ENCODE measurements at places on chromosomes 3 and 15.
A peak's percentile ranks its signal among the peaks of the same experiment; 100 is the strongest.

DNA sequence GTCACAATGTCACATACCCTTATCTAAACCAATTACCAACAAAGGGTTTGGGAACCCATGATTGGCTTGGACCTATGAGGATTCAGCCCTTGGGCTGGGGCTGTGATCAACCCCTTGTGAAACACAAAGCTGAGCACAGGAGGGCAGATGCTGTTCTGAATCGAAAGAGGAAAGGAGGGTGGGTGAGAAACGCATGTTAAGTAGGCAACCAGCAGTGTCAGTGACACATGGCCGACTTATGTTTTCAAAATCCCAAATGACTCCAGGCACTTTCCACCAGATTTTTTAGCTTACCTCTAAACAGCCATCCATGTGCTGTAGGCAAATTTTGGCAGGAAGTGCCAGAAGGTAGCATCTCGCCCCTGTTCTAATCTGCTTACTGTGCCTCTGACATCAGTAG, 34.1 kb upstream of the KLHL25 start:
- DNase-seq, result no peak
- H3K4me3 ChIP-seq, result no peak overlapping the region
- no peaks in the 10 kb centered on the region for H3K36me3 ChIP-seq
- H3K4me1 ChIP-seq, result no peaks in the 10 kb centered on the region

- no peak overlapping the region for H3K4me3 ChIP-seq
- H3K4me1 ChIP-seq, result peaks cover 9% of the 10 kb centered on the region
- H3K36me3 ChIP-seq, result no peaks in the 10 kb centered on the region
- no peak overlapping the region for H3K27ac ChIP-seq
These were observed 660.1 kb upstream of the CFAP20DC start for GRCh38 chr3:59709702-59710553.

DNA sequence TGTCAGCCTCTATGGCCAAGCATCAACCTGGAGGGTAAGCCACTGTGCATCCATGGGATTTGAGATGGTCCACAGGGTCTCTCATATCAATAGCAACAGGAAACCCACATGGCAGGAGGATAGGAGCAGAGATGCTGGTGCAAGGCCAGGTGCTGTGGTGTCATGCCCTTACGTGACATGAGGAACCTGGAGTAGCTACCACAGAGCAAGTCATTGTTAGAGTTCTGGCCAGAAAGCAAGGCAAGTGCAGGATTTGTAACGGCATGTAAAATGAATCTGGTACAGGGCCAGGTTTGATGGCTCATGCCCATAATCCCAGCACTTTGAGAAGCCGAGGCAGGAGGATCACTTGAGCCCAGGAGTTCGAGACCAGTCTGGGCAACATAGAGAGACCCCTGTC, 14.8 kb upstream of the ZNF774 start:
- H3K27ac ChIP-seq, result no peak overlapping the region
- DNase-seq, result no peak
- H3K4me3 ChIP-seq, result no peak overlapping the region

DNA sequence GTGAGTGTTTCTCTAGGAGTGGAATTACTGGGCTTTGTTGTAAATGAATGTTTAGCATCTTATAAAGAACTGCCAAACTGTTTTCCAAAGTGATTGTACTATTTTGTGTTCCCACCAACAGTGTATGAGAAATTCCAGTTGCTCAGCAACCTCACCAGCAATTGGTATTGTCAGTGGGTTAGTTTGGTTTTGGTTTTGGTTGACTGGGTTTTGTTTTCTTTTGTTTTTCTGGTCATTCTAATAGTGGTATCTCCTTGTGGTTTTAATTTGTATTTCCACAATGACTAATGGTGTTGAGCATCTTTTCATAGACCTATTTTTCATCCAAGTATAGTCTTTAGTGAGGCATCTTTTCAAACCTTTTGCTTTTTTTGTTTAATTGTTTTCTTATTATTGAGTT, 27.1 kb downstream of the FILIP1L start:
- H3K27me3 ChIP-seq, result no peaks in the 10 kb centered on the region
- H3K4me3 ChIP-seq, result no peak overlapping the region
- no peaks in the 10 kb centered on the region for H3K4me1 ChIP-seq
- no peak for DNase-seq
- no peaks in the 10 kb centered on the region for H3K36me3 ChIP-seq

- DNase-seq, result no peak
- no peak overlapping the region for H3K4me3 ChIP-seq
- no peaks in the 10 kb centered on the region for H3K36me3 ChIP-seq
- no peaks in the 10 kb centered on the region for H3K27me3 ChIP-seq
- no peak overlapping the region for H3K27ac ChIP-seq
These were observed 56.1 kb downstream of the PCSK6 start for GRCh38 chr15:101433396-101433795.

DNA sequence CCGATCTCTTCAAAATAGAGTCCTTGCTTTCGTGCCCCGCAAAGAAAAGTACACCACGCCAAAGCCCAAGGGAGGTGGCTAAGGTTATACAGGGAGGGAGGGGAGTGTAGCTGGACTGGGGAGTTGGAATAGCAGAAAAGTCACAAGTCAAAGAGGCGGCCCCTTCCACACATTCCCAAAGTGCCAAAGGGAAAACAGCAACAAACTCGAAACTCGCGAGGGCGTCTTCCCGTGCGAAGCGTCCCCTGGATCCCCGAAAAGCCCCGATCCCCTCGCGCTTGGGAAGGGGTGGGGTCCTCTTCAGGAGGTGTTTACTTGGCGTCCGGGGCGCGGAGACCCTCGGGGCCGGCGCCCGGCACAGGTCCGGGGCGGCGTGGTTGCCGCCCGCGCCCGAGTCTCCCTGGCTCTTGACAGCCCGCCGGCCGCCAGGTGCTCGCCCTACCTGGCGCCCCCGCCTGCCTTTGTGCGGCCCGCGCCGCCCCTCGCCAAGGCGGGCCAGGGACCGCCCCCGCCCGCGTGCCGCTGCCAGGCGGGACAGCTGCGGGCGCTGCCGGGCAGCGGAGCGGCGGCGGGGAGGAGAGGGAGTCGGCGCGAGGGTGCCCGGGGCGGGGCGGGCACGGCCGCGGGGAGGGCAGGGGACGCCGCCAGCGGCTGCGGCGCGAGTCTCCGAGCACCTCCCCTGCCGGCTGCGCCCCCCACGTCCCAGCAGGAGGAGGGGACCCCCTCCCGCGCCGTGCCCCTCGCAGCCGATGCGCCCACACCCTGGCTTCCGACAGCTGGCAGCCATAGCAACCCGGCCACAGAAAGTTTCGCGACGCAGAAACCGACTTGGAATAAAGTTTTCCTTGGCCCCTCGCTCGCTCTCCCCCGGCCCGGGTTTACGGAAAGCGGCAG, 966 bp downstream of the MYO1E start:
- peaks cover 12% of the 10 kb centered on the region for H3K4me1 ChIP-seq
- H3K4me3 ChIP-seq, result peak overlapping the region; percentile 51
- no peak for DNase-seq
- H3K27me3 ChIP-seq, result peaks cover 10% of the 10 kb centered on the region

- no peak overlapping the region for H3K27ac ChIP-seq
- DNase-seq, result no peak
- no peaks in the 10 kb centered on the region for H3K27me3 ChIP-seq
- peaks cover 34% of the 10 kb centered on the region for H3K36me3 ChIP-seq
- H3K4me3 ChIP-seq, result no peak overlapping the region
These were observed 4.9 kb downstream of the OGG1 start for GRCh38 chr3:9754678-9755077.

DNA sequence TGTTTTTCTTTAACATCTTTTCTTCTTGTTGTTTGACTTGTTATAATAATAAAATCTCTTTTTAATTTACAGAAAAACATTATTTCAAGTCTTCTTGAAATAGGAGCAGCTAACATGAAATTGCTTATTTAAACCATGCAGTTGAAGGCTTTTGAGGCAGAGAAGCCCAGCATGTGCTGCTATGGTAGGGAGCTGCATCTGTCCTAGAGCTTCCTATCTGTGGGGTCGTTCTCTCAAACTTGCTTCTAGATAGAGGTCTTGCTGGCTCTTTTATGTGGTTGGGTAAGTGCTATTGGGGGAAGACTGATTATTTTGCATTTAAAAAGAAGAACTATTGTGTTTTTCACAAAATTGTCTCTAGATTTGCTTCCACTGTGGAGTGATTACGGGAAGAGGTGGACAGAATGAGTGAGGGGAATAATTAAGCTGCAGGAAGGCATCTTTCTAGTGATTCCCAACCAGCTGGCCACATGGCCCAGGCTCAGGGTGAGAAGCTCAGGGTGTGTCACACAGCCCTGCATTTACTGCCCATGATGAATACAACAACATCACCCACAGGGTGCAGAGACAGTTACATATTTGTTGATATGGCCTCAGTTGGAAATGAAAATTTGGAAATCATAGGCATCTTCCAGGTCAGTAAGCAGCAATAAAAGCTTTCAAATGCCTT, 98.7 kb downstream of the CHST2 start:
- H3K36me3 ChIP-seq, result no peaks in the 10 kb centered on the region
- H3K27ac ChIP-seq, result no peak overlapping the region
- H3K27me3 ChIP-seq, result no peaks in the 10 kb centered on the region
- H3K4me3 ChIP-seq, result no peak overlapping the region

DNA sequence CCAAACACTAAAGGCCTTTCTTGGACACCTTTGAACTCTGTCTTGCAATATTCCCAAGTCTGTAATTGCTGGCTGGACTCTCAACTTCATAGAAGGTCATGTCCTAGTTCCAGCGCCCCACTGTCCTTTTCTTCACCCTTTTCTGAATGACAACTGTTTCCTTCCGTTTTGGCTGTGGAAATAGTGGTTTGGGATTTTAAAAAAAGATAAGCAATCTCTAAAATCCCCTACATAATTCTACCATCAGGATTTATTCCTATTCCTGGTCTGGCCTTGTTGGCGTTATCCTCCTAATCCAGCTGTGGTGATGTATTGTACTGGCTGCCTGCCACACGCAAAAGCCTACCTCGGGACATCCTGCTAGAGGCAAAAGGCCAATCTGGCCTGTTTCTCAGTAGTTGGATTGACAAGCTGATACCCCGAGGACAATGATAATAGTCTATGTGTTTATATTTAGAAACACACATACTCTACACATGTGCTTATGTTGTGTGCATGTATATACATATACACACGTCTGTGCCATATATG, 440.3 kb upstream of the DPH6 start:
- H3K4me3 ChIP-seq, result no peak overlapping the region
- H3K27ac ChIP-seq, result no peak overlapping the region

DNA sequence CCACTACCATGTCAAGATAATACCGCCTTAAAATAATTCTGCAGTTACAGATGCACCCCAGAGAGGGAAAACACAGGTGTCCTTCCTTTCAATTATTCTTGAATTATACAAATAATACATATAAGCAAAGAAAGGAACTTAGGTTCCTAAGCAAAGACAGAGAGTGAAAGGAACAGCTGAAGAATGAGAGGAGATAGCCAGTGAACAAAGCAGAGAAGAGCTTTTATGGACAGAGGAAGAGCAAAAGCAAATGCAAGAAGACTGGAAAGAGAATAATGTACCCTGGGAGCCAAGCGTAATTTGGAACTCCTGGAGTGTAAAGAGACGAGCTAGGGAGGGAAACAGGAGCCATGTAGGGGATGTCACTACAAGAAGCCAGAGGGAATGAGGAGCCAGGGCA, 21.7 kb downstream of the GPR176 start:
- no peaks in the 10 kb centered on the region for H3K27me3 ChIP-seq
- DNase-seq, result no peak
- no peaks in the 10 kb centered on the region for H3K36me3 ChIP-seq
- H3K4me1 ChIP-seq, result no peaks in the 10 kb centered on the region
- no peak overlapping the region for H3K4me3 ChIP-seq

DNA sequence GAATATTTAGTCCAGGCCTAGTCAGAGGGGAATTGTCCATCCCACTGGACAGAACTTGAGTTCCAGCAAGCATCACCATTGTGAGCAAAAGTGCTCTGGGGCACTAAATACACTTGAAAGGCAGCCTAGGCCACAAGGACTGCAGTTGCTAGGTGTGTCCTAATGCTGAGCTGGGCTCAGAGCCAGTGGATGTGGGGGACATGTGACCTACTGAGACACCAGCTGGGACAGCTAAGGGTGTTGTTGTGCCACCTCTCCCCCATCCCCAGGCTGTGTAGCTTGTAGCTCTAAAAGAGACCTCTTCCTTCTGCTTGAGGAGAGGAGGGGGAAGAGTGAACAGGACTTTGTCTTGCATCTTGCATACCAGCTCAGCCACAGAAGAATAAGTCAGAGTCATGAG, 120.9 kb downstream of the DTWD1 start:
- H3K4me3 ChIP-seq, result no peak overlapping the region
- no peaks in the 10 kb centered on the region for H3K27me3 ChIP-seq
- H3K27ac ChIP-seq, result no peak overlapping the region
- DNase-seq, result no peak
- H3K36me3 ChIP-seq, result no peaks in the 10 kb centered on the region
- no peaks in the 10 kb centered on the region for H3K4me1 ChIP-seq

DNA sequence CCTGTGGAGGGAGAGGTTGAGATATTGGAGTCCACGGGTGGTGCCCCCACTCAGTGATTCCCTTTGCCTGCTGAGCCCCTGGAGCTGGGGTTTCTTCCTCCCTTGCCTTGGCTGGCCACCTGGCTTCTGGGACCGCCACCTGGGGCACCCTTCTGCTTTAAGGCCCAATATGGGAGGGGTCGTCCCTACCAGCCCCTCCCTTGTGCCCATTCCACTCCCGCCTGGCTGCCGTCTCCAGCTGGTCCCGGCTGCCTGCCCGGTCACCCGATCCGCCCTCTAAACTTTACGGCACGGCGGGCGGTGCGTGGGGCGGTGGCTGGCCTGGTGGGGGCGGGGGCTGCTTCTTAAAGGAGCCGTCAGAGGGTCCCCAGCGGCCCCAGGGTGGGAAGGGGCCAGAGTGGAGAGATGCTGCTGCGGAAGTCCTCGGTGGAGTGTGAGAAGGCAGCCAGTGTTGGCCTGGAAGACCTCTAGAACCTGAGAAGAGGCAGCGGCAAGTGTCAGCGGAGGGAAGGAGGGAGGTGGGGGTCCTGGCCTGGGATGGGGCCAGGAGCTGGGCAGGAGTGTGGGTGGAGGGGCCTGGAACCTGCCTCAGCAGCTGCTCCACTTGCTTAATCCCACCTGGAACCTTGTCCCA, 1.6 kb upstream of the SEMA3B start:
- H3K36me3 ChIP-seq, result no peaks in the 10 kb centered on the region
- no peak overlapping the region for H3K27ac ChIP-seq
- H3K4me1 ChIP-seq, result no peaks in the 10 kb centered on the region
- H3K4me3 ChIP-seq, result no peak overlapping the region

GRCh38 chr3:139587797-139588196, 48.3 kb upstream of the RBP1 start:
- no peaks in the 10 kb centered on the region for H3K36me3 ChIP-seq
- DNase-seq, result no peak

GRCh38 chr3:5140230-5140621, 18.1 kb downstream of the ARL8B start:
- no peaks in the 10 kb centered on the region for H3K27me3 ChIP-seq
- H3K36me3 ChIP-seq, result no peaks in the 10 kb centered on the region
- no peak overlapping the region for H3K4me3 ChIP-seq
- no peak overlapping the region for H3K27ac ChIP-seq
- peaks cover 7% of the 10 kb centered on the region for H3K4me1 ChIP-seq

- no peaks in the 10 kb centered on the region for H3K4me1 ChIP-seq
- no peaks in the 10 kb centered on the region for H3K27me3 ChIP-seq
- no peaks in the 10 kb centered on the region for H3K36me3 ChIP-seq
These were observed 504.9 kb downstream of the MCTP2 start for GRCh38 chr15:94736236-94736635.
